H1 (cell line): ENCODE measurements at places on chromosomes 7 and 10.

DNA sequence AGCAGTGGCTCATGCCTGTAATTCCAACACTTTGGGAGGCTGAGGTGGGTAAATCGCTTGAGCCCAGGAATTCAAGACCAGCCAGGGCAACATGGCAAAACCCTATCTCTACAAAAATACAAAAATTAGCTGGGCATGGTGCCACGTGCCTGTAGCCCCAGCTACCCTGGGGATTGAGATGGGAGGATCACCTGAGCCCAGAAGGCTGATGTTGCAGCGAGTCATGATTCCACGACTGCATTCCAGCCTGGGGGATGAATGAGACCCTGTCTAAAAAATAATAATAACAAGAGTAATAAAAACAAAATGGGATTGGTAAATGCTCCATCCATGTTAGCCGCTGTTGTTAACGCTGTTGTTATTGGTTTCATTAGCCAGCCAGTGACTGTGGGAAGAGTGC lies 1.3 kb upstream of the HKDC1 start:
- no peak for DNase-seq

DNA sequence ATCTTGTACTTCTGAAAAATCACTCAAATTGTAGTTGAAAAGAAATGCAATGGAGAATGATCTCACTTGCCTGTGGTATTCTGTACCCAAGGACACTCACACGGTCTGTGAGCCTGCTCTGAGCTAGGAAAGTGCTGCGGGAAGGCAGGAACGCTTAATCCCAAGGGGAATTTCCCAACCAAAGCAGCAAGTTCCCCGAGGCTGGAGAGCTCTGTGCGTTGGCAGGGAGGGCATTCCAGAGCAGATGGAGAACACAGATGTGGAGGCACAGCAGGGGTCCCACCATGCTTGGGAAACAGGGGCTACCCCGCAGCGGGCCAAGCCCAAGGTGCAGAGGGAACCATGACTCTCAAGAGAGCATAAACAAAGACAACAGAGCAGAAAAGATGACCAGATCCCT lies 13.6 kb downstream of the SVIL start:
- DNase-seq: no peak

DNA sequence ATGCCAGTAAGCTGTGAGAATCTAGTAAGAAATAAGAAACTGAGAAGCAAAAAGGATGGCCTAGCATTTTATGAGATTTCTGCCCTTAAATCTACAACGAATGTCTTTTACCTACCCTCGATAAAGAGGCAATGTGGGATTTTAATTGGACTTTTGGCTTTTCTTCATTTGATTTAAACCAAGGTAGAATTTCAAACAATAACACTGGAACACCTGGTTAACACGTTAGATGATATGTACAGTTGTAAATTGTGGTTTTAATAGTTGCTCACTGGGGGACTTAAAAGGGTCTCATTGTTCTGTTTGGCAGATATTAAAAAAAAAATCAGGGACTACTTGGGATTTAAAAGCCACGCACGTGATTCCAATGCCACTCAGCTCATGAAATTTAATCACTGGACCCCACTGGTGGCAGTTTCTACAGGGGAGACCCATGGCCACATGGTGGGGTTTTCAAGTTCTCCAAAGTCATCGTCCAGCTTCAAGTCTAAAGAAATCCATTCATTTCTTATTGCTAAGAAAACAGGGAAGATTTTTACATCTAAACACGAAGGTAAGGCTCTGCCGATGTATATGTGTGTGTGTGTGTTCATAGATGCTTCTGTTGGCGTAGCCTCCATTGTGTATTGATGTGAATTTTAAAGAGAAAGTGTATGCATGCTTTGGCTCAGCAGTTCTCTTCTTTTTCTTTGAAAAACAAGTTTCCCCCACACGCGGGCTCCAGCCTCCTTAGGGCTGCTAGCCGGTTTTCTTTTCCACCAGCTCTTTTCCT lies 588.6 kb upstream of the MKI67 start:
- DNase-seq: no peak

- no peak for DNase-seq
Observed at GRCh38 chr7:11261470-11261869, 287.8 kb downstream of the PHF14 start.
